ENCODE measurements at places on chromosomes 1 and 21.

GRCh38 chr1:198467907-198468306 lies 72.6 kb downstream of the ATP6V1G3 start:
- no peak for DNase-seq

GRCh38 chr1:28365864-28366263 lies 3.7 kb upstream of the PHACTR4 start:
- no peak for DNase-seq

DNA sequence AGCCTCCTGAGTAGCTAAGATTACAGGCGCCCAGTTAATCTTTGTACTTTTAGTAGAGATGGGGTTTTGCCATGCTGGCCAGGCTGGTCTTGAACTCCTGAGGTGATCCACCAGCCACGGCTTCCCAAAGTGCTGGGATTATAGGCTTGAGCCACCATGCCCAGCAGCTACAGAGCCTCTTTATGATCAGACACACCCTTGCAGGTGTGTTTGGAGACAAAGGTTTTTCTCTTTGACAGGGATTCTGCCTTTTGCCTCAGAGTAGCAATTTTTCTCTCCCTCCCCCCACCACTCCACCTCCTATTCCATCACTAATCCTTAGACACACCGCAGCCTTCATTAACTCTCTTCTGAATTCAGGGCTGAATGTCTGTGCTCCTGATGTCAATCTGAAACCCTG lies 152.2 kb upstream of the NFIA start:
- DNase-seq, result no peak

DNA sequence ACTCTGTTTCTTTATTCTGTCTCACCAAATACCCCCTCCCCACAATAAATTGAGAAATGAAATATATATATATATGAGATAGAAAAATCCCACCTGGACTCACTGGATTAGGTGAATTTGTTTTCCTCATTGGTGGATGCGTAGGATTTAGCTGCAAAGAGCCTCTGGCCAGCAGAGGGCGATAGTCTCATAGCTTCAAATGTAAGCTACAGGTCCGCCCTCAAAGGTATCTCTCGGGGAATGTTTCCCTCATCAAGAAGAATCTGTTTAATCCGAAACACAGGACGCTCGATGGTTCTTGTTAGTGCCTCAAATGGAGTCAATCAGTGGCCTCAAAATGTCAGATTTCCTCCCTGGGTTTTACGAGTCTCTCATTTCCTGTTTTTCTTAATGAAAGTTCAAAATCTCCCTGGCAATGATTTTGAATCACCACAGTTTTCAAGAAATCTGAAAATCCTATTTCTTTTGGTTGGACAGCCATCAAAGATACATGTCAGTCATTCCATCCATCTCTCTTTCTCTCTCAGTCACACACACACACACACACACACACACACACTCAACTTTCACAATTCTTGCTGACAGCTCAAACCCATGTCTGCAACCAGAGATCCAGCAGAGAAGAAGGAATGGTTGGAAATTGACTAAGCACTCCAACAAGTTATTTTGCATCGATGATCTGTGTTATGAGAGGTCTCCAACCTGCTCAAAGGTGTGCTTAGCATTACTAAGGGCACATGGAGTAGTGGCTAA lies 13.9 kb upstream of the CAMK1G start:
- peak; percentile 83 for DNase-seq

- no peak for DNase-seq
These were observed 37.3 kb upstream of the KHDRBS1 start for GRCh38 chr1:31976401-31976800.

DNA sequence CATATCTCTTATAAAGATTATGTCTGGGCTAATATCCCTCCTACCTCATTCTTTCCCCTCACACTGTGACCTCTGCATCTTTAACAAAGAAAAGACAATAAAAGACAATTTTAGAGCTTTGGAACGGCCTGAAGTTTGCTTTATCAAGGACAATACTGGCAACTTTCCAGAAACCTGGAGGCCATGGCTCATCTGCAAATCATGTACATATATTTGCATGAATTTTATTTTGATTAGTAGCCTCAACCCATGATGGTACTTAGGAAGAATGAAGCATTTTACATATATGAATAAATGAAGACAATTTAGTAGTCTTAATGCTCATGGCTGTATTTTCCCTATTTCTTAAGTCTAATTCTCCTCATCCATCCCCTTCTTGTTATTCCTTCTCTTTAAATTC lies 612.2 kb upstream of the CXADR start:
- DNase-seq, result no peak

- DNase-seq, result no peak
These were observed 10.9 kb upstream of the CDK11B start for GRCh38 chr1:1669468-1670440.

GRCh38 chr1:181121498-181121897 lies 33.0 kb downstream of the IER5 start:
- DNase-seq, result no peak

GRCh38 chr1:229075716-229076115 lies 195.2 kb upstream of the RAB4A start:
- no peak for DNase-seq

- DNase-seq, result no peak
These were observed 101.7 kb downstream of the NR5A2 start for GRCh38 chr1:200128944-200129879.

DNA sequence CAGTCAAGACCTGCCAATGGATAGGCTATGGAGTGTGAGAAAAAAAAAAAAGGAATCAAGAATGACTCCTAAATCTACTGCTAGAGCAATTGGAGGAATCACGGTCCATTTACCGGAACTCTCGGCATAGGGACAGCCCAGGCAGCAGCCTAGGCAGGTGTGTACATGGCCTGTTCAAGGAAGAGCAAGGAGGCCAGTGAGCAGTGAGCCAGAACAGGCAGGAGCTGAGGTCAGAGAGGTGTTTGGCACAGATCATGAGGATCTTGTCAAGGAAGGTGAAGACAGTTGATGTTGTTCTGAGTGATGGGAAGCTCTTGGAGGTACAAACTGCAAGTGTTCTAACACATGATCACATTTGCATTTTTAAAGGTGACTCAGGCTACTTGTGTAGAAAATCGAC lies 40.6 kb upstream of the HHAT start:
- DNase-seq, result no peak

DNA sequence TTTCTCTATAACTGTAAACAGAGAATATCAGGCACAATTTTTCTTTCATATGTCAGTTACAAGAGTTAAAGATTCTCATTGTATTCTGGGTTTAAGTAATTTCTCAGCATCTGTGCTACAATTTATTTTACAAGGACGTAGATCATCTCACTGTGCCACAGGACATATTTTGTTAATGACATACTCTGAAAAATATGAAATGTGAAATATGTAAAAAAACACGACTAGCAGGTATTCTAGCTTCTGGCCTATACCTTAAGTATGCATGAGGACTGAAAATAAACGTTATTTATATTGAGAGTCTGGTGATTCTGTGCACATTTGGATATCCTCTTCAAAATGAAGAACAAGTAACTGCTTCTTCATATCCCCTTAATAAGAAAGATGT lies 308.8 kb downstream of the BRINP3 start:
- DNase-seq, result no peak

DNA sequence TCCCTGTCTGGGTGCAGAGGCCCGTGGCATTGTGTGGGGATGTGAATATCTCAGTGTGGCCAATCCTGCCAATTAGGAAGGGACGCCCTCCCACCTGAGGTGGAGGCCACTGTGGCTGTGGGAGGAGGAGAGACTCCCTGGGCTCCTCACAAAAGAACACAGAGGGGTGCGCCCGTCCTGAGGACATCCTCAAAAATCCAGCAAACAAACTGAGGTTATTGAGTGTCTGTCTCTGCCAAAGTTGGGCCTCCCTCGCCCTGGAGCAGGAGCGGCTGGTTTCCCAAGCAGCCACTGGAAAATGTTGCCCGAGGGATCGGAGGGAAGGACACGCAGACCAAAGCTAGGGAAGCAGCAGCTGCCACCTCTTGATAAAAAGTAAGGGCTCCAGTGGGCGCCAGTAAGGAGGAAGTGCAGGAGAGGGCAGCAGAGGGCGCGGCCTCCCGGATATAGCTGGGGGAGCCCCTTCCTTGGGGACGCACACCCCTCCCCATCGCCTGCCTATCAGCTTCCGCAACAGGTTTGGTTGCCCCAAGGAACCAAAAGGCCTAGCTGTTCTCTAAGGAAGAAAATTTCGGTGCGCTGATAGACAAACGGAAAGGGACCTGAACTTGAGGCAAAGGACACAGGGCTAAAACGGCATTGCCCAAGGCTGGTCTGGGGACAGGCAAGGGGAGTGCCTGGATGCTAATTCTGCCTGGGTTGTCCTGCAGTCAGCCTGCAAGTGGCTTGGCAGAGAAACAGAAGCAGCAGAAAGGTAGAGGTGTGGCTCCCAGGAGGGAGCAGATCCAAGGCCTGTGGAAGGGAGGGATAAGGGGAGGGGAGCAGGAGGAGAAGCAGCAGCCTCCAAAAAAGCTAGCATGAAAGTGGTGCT lies 1.7 kb upstream of the GRIK3 start:
- peak; percentile 9 for DNase-seq

DNA sequence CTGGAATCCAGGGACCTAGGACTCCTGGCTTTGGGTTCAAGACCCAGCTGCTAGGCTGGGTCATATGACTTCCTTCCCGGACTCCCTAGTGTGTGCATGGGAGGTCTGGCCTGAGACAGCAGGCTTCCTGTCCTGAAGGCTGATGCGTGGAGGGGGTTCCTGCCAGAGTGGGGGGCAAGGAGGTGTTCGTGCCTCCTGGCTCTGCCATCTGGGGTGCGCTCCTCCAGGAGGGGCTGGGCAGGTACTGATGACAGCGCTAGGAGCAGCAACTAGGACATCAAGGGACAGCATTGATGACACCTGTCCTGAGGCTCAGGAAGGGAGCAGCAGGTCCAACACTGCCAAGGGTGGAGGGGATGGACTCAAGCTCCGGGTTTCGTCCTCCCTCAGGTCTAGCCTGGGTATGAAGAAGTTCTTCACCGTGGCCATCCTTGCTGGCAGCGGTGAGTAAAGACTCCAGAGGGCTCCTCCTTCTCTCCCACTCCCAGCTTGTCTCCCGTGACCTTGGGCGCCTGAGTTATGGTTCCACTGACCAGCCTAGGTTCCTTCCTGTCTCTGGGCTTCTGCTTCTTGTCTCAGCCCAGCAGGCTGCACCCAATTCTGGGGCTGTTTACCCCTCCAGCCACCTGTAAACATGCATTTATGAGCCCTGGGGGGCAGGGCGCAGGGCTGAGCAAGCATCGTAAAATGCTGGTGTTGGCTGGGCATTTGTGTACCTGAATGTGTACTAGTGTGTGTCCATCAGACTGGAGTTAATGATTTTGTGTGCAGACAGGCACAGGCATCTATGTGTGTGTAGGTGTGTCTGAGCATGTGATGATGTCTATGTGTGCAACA lies 871 bp downstream of the PLA2G2F start:
- no peak for DNase-seq

DNA sequence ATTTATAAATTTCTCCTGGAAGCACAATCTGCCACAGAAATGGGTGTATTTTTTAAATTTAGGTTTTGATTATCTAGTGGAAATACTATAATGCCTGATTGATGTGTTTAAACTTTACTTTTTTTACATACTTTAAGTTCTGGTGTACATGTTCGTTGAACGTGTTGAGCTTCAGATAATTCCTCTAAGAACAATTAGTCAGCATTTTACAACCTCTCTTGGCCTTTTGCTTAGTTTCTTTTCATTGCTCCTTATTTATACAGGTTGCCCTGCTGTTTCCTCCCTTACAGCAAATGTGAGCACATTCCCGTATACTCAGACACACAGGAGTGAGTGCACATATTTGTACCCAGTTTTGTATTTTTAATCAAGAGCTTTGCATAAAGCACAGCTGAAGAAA lies 1038.9 kb downstream of the BRINP3 start:
- no peak for DNase-seq

DNA sequence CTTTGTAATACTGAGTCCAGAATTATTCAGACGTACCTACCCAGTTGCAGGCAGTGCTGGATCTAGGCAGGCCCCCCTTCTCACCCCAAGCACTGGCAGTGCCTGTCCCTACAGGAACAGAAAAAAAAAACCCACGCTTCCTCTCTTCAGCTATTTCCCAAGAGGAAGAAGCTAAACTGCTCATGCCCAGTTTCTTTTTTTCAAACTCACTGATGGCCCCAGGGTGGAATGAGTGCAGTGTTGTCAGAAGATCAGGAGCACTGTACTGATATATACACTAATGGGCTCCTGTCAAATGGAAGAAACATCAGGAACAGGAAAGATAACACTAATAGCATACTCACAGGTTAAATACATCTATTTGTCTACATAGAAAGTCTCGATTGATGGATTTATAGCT lies 28.2 kb upstream of the DOCK7 start:
- peak; percentile 52 for DNase-seq

DNA sequence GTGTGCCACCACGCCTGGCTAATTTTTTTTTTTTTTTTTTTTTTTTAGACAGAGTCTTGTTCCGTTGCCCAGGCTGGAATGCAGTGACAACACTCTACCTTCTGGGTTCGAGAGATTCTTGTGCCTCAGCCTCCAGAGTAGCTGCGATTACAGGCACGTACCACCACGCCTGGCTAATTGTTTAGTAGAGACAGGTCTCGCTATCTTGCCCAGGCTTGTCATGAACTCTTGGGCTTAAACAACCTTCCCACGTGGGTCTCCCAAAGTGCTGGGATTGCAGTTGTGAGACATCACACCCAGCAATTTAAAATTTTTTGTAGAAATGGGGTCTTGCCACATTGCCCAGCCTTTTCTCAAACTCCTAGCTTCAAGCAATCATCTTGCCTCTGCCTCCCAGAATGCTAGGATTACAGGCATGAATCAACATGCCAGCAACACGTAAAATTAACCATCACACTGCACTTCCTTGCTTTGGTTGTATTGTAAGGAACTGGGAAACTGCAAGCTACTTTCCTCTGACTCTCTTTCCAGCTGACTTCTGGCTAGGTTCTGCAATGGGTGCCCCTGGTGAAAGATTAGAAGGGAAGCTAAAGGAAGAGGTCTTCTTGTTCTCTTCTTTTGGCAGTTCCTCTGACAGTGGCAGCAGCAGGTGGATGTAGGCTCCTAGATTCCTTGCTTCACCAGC lies 13.9 kb upstream of the IL6R start:
- peak; percentile 55 for DNase-seq

All from suppressor macrophage (primary cell).